NCI-H1092 (cell line): ENCODE measurements at places on chromosomes 6 and 20.

DNA sequence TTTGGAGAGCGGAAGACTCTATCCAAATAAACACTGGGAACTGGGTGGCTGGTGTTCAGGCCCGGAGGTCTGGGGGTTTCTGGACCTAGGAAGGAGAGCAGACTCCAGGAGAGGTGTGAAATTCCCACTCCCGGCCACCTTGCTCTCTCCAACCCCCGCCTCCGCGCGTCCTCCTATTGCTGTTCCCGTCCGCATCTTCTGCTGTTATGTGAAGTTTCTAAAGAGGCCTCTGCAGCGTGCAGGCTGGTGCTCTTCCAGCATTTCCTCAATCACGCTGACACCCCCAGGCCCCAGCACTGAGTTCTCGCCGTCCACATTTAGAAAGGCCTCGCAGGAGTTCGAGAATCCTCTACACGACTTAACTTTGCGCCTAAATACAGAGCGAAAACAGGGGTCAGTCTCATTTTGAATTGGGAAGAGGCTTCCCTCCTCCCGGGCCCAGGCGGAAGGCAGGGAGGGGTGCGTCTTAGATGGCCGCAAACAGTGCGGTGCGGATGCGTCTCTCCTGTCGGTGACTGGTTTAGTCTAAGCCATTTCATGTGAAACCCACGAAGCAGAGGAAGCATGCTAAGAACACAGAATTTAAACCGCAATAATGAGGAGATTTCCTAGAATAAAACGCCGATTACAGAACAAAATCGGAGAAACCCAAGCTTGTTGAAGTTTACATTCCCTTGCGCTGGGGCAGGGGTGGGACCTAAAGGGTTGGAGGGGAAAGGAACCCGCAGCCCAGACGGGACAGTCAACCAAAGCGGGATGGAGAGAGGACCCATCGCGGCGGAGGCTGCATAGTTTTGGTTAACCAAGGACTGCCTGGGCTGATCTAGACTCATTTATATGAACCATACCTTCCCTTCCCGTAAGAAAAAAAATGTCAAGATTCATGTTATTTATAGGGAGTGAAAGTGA, 4.0 kb upstream of the FOXF2 start:
- DNase-seq = no peak

GRCh38 chr6:7060769-7061516, 46.8 kb upstream of the RREB1 start:
- DNase-seq = no peak

DNA sequence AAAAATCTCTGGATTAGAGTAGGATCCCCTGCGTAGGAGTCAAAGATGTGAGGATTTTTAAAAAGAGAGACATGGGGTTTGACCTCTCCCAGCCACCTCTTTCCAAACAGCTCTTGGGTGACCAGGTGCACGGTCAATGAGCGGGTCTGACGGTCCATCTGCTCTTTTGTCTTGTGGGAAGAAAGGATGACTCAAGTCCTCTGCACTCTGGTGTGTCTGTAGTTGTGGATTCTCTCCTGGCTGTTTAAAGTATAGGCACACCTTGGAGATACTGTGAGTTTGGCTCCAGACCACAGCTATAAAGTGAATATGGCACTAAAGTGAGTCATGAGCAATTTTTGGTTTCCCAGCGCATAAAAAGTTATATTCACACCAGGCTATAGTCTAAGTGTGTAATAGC, 209.8 kb downstream of the BMP7 start:
- DNase-seq = no peak

GRCh38 chr6:14635934-14636591, 518.5 kb downstream of the CD83 start:
- no peak for DNase-seq

- no peak for DNase-seq
Observed at GRCh38 chr6:155188707-155189496, 74.9 kb upstream of the CLDN20 start.

DNA sequence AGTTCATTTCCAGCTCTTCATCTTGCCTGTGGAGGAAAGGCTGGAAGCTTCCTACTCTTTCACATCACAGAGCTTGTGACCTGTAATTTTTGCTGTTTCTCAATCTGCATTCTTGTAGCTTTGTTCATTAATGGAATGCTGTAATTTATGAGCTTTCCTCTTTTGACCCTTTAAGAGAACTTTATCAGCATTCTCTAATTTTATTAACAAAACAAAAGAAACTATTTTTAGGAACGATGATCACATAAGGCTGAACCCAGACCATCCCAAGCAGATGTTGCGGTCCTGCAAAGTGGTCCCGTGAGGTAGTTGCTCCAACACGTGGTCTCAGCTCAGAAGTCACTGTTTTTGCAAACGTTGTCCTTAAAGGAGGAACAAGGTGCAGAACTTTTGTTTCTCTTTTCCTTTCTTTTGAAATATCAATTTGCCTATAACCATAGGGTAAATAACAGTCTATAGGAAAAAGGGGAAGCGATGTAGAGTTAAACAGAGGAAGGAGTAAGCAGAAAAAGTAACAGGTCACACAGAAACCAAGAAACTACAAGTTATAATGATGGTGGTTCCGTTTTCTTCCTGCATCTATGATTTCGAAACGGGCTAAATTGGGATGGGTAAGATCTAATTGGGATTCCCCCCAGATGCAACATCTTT, 121.3 kb upstream of the PHACTR1 start:
- no peak for DNase-seq

DNA sequence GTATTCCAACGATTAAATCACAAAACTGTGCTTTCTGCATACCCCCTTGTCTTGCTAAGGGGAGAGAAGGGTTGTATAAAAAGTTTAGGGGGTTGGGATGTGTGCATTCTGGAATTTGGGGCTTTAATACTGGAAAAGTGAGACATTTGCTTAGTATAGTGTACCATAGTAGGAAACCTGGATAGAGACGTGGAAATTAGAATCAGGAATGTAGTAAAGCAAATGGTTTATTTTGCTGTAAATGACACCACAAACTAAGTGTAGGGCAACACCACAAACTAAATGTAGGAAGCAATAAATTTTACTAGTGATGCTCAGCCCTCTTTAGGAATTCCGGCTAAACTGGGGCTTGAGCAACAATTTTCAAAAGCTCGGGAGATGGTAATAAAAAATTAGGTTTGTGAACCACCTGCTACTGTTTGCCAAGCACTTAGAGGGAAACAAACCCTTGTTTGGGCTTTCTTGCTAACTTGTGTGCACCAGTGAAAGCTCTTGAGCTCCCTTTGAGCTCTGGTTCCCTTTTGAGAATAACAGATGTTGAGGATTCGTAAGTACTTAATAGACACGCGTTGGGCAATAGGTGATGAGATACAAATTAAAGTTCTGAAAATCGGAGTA, 13.8 kb downstream of the BRD2 start:
- no peak for DNase-seq

DNA sequence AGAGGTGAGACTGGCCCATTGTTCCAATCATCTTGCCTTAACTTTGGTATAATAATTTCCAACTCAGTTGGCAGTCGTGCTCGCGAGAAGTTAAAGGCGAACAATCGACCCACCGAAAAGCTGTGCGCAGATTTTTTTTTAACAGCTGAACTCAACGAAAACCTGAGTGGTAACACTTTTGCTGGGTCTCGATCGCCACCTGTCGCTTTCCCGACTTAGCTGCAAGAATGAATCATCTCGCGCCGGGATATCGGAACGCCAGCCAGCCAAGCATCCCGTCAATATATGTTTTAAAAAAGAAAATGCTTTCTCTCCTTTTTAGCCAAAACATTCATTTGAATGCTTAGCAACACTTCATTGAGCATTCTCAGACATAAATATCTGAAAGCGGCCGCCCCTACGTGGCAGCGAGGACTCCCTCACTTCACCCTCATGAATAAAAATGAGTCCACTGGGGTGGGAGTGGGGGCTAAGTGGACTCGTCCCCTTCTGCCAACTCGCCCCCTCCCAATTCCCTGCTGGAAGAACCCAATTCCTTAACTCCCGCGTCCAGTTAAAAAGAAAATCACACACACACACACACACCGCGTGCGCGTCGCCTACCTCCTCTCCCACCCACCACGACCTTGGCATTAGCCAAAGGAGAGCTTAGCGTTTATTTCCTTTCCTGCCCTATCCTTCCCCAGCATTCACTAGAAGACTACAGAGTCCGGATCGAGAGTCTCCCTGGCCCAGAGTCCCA, 1.5 kb downstream of the COL12A1 start:
- DNase-seq = peak; percentile 66

DNA sequence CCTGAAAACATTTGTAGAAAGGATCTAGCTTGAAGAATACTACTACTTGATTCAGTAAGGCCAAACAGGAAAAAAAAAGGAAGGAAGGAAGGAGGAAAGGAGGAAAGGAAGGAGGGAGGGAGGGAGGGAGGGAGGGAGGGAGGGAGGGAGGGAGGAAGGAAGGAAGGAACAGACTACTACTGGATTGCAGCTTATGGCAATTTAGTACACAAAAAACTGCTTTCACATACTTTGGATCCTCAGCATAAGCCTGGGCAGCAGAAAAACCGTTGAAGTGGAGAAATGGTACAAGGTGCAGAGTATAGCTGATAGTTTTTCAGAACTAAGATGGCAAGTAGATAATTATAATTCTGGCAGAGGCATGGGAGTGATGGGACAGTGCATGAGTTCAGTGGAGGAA, 201.6 kb downstream of the BTBD9 start:
- no peak for DNase-seq

DNA sequence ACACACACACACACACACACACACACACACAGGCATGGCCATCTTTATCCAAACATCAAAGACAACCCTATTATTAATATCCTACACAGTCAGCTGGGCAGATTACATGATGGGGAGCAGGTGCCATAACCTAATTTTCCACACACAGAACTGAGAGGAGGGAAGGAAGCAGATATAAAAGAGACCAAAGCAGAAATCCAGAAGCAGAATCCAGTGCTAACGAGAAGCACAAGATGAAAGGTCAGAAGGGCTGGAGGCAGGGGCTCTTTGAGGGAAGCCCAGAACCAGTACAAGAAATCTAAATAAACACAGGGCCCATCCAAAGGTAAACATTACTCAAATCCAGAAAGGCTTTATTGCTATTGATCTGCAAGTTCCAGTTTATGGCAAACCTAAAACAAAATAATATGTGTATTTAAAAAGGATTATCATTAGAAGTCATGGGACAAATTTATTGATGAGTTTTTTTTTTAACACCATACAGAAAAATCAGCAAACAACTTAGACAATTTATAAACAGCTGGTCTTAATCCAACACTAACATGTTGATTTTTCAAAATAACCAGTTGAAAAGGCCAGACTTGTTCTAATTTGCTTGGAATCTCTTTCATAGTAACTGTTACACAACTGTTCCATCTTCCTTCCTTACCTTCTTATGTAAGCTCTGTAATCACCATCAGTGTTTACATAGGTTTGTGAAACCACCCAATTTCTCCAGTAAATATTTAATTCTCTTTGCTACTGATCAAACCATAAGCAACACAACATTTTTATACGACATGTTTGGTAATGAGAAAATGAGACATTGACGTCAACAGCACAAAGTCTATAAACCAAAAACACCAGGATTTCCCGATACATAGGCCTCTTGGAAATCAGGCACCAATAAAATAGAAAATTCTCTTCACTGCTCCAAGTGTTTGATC, 34.2 kb downstream of the SLC23A2 start:
- DNase-seq = no peak

DNA sequence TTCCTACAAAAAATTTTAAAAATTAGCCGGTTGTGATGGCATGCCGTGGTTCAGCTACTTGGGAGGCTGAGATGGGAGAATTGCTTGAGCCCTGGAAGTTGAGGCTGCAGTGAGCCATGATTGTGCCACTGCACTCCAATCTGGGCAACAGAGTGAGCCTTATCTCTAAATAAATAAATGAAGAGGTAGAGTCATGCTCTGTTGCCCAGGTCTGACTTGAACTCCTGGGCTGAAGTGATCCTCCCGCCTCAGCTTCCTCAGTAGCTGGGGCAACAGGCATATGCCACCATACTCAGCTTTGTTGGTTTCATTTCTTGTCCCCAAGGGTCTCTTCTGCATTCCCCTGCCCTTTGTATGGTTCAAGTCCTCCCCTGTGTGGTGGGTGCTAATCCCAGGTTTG, 17.0 kb downstream of the HSPA1B start:
- no peak for DNase-seq

DNA sequence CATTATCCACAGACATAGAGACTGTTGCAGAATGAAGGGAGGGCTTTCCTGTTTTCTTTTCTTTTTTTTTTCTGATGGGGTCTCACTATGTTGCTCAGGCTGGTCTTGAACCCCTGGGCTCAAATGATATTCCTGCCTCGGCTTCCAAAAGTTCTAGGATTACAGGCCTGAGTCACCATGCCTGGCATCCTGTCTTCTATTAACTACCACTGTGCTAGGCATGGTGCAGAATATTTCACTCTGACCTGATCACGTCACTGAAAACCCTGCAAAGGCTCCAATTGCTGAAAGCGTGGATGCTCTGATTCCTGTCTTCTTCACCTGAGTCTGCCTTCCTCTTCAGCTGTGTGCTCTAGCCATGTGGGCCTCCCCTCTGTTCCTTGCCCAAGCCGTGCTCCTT, 8.5 kb upstream of the DNMT3B start:
- DNase-seq = no peak

GRCh38 chr20:12928358-12928754, 80.4 kb upstream of the SPTLC3 start:
- DNase-seq = no peak

GRCh38 chr6:30763618-30764489, 19.5 kb upstream of the IER3 start:
- DNase-seq = no peak

GRCh38 chr20:44411757-44412401, 56.4 kb downstream of the HNF4A start:
- DNase-seq = no peak

- DNase-seq = no peak
Observed at GRCh38 chr6:14123386-14124111, 6.0 kb downstream of the CD83 start.

- DNase-seq = no peak
Observed at GRCh38 chr20:52294106-52294628, 102.6 kb upstream of the ZFP64 start.

- DNase-seq = peak; percentile 82
Observed at GRCh38 chr6:157148391-157149323, 174.7 kb downstream of the TMEM242 start.

- peak; percentile 54 for DNase-seq
Observed at GRCh38 chr20:23061734-23062561, 12.5 kb upstream of the THBD start.

DNA sequence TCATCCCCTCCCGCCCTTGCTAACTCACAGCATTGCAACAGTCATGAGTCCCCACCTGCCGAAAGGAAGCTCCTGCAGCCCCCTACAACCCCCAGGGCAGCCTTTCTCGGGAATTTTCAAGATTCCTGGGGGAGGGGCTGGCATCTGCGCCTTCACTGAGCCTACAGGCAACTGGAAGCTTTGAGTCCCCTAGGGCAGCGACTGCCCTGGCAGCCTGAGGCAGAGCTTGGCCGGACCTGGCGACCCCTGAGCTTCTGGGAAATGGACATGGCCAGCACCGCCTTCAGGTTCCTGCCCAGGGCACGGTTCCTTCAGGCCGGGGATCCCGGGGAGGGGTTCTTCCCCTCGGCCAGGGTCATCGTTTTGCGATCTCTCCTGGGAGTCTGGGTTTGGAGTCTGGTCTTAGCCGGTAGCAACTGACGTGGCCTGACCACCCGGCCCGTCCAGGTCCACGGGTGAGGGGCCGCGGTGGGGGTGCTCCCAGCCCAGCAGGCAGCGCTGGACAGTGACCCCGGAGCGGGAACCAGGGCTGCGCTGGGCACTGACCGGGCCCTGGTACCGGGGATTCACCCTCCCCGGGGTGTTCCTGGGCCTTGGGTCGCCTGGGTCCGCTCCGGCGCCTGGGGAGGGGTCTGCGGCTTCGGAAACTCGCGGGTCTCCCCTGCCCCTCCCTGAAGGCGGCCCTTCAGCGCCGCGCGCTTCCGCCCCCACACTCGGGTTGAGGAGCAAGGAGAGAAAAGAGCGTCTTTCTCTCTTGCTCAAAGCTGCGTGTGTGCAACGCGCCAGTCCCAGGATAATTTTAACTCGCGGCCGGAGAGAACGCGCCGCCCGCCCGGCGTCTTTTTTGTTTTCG, 593 bp upstream of the COL9A3 start:
- DNase-seq = no peak
